ENCODE measurements at places on chromosomes 6 and 20. TPM values are rescaled to one million over a fixed set of nuclear protein-coding genes. Genes with fewer than 3 reads are reported as not detected.

EDN1 gene
- total RNA-seq: 0.84 TPM

MMP24 gene
- total RNA-seq: 0.09 TPM

EPHA7 gene
- total RNA-seq: 0.37 TPM

GRCh38 chr6:53523511-53524454, 21.1 kb downstream of the GCLC start:
- no peaks in the 10 kb centered on the region for H3K27me3 ChIP-seq
- DNase-seq: no peak
- no peaks in the 10 kb centered on the region for H3K4me1 ChIP-seq
- H3K4me3 ChIP-seq: no peak overlapping the region

GRCh38 chr6:69423785-69424184, 373.0 kb downstream of the LMBRD1 start:
- DNase-seq: no peak
- no peak overlapping the region for H3K4me3 ChIP-seq
- H3K36me3 ChIP-seq: no peaks in the 10 kb centered on the region
- no peaks in the 10 kb centered on the region for H3K27me3 ChIP-seq

DNA sequence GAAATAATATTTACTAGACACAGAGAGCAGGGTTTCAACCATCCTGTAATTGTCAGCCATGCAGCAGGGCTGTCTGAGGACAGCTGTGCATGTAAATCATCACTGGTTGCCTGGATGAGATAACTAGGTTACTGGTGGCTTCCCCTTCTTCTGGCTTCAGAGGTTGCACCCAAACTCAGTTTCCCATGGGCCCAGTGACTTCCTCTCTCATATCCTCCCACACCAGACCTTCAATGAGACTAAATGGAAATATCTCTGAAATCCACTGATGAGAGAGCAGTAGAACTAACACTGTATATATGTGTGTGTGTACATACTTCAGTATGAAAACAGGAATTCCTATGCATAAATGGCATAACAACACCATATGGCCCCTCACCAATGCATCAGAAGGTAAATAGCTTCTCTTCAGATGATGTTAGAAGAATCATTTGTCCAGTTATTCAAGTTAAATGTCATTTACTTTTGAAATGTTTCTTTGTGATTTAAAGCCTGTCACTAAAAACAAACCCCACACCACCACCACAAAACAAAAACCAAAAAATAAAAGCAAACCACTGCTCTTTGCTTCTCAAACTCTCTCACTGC, 51.0 kb upstream of the IL20RA start:
- no peak overlapping the region for H3K4me3 ChIP-seq
- H3K27ac ChIP-seq: no peak overlapping the region
- no peaks in the 10 kb centered on the region for H3K36me3 ChIP-seq
- no peaks in the 10 kb centered on the region for H3K4me1 ChIP-seq
- no peak for DNase-seq

DNA sequence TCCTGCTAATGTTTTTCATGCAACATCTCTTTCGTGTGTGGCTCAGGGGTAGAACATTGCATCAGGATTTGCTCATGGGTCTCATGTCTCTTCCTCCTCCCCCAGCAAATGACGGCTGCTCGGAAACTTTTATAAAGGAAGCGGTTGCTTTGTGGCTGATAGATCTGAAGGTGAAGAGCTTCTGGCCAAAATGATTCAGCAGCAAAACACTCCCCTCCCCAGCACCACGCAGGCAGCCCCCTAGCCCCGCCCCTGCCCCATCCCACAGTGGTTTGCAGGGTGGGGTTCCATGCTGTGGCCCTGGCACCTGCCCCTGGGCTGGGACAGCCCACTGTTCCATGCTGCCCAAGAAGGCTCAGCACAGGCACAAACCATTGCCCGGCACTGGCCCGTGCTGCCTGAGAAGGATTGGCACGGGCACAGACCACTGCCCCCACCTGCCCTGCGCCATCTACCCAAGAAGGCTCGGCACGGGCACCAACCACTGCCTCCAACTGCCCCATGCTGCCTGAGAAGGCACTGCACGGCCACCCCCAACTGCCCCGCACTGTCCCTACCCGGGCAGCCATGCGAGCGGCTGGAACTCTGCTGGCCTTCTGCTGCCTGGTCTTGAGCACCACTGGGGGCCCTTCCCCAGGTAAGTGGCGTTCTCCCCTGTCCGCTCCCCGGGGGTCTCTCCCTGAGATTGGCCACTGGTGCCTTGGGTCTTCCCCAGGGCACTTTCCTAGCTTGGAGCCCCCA, at the start of gene CST7:
Gene CST7 (plus strand): TSS at position 331 of the 741 bp plus-strand sequence. CDS start 237 bp downstream, at position 568.
- DNase-seq: no peak
- H3K27me3 ChIP-seq: no peaks in the 10 kb centered on the region
- peaks cover 22% of the 10 kb centered on the region for H3K4me1 ChIP-seq
- H3K36me3 ChIP-seq: no peaks in the 10 kb centered on the region

GRCh38 chr6:6801005-6801335, 212.4 kb downstream of the LY86 start:
- H3K4me1 ChIP-seq: no peaks in the 10 kb centered on the region
- DNase-seq: no peak
- no peak overlapping the region for H3K27ac ChIP-seq
- no peaks in the 10 kb centered on the region for H3K36me3 ChIP-seq

DNA sequence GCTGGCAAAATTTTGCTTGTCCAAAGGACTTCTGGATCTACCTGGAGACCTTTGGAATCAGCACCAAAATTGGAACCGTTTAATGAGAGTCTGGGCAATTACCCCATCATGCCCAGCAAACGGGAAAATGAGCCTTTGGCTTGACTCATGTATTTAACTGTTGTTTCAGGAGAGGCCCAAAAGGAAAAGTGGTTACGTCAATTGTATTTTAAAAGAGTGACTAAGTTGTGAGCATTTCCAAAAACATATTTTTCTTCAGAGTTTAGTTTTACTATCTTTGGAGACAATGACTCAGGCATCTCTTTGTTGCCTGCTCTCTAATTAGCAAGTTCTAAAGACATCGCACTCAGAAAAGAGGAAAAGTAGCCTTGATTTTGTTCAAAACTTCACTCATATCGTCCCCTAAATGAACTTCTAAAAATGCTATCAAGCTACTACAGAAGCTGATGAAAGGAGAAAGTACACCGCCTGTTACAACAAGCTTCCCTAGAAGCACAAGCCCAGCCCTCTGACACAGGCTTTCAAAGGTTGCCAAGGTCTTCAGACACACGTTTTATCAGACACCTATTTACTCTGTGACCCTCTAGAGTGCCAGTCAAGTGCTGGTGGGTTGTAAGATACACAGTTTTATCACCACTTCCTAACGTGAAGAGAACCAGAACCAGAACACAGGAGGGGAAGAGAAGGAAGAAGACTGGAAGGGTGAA, 146.2 kb downstream of the TBX18 start:
- no peak for DNase-seq
- H3K36me3 ChIP-seq: no peaks in the 10 kb centered on the region
- H3K27me3 ChIP-seq: no peaks in the 10 kb centered on the region
- no peaks in the 10 kb centered on the region for H3K4me1 ChIP-seq
- no peak overlapping the region for H3K27ac ChIP-seq
- H3K4me3 ChIP-seq: no peak overlapping the region

- H3K4me3 ChIP-seq: no peak overlapping the region
- H3K36me3 ChIP-seq: no peaks in the 10 kb centered on the region
- no peaks in the 10 kb centered on the region for H3K27me3 ChIP-seq
- peaks cover 4% of the 10 kb centered on the region for H3K4me1 ChIP-seq
- DNase-seq: no peak
Observed at GRCh38 chr20:50798650-50799049, 3.8 kb downstream of the BCAS4 start.

GRCh38 chr20:25220810-25221591, 25.5 kb downstream of the ENTPD6 start:
- peaks cover 4% of the 10 kb centered on the region for H3K4me1 ChIP-seq
- no peak overlapping the region for H3K27ac ChIP-seq
- no peaks in the 10 kb centered on the region for H3K27me3 ChIP-seq
- no peak for DNase-seq
- H3K36me3 ChIP-seq: peaks cover 2% of the 10 kb centered on the region

GRCh38 chr6:16800341-16800740, 39.1 kb upstream of the ATXN1 start:
- H3K4me1 ChIP-seq: no peaks in the 10 kb centered on the region
- H3K27ac ChIP-seq: no peak overlapping the region
- no peaks in the 10 kb centered on the region for H3K36me3 ChIP-seq

GRCh38 chr20:64188682-64189529, 24.7 kb downstream of the MYT1 start:
- peaks cover 3% of the 10 kb centered on the region for H3K27me3 ChIP-seq
- no peak overlapping the region for H3K4me3 ChIP-seq
- no peaks in the 10 kb centered on the region for H3K4me1 ChIP-seq
- DNase-seq: no peak
- H3K36me3 ChIP-seq: no peaks in the 10 kb centered on the region

GRCh38 chr20:60063048-60063451, 104.8 kb downstream of the CDH26 start:
- H3K36me3 ChIP-seq: no peaks in the 10 kb centered on the region
- H3K27ac ChIP-seq: no peak overlapping the region
- H3K4me3 ChIP-seq: no peak overlapping the region
- no peaks in the 10 kb centered on the region for H3K27me3 ChIP-seq
- no peak for DNase-seq
- H3K4me1 ChIP-seq: no peaks in the 10 kb centered on the region

DNA sequence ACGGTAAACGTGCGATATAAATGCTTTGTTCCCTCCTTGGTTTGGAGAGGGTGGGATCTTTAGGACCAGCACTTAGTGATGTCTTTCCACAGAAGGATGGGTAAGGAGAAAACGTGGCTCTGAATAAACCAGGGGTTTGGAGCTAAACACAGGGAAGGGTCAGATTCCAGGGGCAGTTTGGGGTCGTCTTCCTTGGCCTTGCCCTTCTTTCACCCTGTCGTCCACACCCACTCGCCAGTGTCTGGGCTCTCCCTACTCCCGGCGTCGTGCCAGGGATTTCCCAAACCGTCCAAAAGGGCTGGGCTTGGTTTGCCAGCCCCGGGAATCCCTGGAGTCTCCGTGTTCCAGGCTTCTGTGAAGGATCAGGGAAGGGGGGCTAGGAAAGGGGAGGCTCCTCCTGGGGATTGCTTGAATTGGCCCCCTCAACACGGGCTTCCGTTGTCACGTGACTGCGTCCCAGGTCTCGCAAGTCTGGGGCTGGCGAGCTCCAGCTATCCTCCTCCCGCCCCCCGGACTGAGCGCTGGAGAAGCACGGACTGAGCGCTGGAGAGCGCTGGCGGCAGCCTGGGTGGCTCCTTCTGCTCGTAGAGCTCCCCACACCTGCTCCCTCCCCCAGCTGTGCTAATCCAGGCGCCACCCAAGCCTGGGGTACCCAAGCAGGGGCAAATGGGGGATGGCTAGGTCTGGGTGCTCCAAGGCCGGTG, 9.4 kb upstream of the ARMC12 start:
- H3K36me3 ChIP-seq: no peaks in the 10 kb centered on the region
- H3K4me1 ChIP-seq: peaks cover 85% of the 10 kb centered on the region
- no peak for DNase-seq
- H3K4me3 ChIP-seq: peak overlapping the region; percentile 52

- no peaks in the 10 kb centered on the region for H3K36me3 ChIP-seq
- no peak for DNase-seq
- H3K4me1 ChIP-seq: no peaks in the 10 kb centered on the region
- no peaks in the 10 kb centered on the region for H3K27me3 ChIP-seq
Observed at GRCh38 chr6:122180132-122180531, 219.3 kb upstream of the HSF2 start.

- no peaks in the 10 kb centered on the region for H3K36me3 ChIP-seq
- peaks cover 2% of the 10 kb centered on the region for H3K4me1 ChIP-seq
- H3K4me3 ChIP-seq: no peak overlapping the region
- no peak for DNase-seq
- H3K27me3 ChIP-seq: no peaks in the 10 kb centered on the region
- no peak overlapping the region for H3K27ac ChIP-seq
Observed at GRCh38 chr6:118705544-118706491, 54.4 kb upstream of the CEP85L start.

Measured in liver (tissue), 10 donors.